ENCODE measurements at places on chromosomes 6 and 20. TPM values are rescaled to one million over a fixed set of nuclear protein-coding genes. Genes with fewer than 3 reads are reported as not detected.

GRCh38 chr6:112831022-112831421 is 483.9 kb downstream of the RFPL4B start:
- no peak for DNase-seq

DNA sequence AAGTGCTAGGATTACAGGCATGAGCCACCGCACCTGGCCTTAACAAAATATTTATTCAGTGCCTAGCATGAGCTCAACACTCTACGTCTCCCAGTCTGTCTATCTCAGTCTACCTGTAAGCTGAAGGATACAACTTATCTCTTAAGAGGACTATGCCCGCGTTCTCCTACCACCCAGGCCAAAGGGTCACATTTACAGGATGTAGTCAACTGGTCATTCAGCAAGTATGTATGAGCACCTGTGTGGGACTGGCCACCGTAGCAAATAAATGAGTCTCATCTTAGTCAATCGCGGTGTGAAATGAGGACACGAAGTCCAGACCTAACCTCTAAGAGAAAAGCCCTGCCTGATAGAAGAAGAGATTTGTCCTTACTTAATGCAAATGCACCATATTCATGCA is 49.9 kb downstream of the MUC22 start:
- no peak for DNase-seq

Gene ANGPT4
- total RNA-seq: 1.2 TPM

- no peak for DNase-seq
Measured at GRCh38 chr20:10643560-10643873, 30.3 kb downstream of the JAG1 start.

DNA sequence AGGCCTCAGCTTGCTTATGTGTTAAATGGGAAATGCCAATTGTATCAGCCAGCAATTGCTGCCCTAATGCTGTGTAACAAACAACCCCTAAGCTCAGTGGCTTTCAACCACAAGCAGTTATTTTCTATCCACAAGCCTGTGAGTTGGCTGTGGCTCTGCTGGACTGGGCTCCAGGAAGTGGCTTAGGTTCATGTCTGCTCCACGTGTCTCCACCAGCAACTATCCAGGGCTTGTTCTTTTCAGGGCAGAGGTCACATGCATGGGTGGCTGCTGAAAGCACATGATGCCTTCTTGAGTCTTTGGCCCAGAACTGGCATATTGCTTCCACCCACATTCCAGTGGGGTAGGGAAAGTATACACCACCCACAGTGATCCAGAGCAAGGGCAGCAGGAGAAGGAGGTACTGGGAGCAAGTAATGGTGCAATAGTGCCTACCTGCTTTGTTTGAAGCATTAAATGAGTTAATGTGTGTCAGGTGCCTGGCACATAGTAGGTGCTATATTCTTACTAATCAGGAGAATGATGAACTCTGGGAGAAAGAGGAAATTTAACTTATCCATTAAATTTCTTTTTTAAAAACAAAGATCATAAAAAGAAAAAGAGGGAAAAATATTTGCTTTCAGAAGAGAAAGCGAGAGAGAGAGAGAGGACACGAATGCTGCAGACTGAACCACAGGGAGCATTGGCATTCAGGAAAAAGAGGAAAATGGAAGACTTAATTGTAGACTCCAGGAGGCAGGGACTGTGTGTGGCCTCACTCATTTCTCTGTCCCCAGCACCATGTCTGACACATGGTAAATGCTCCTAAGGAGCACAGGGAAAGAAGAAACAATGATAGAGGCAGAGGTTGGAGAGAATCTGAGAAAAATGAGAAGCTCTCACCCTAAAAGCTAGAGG is 25.2 kb upstream of the RNF24 start:
- no peak for DNase-seq

GRCh38 chr20:31861135-31861384 is 9.3 kb downstream of the DUSP15 start:
- no peak for DNase-seq

DNA sequence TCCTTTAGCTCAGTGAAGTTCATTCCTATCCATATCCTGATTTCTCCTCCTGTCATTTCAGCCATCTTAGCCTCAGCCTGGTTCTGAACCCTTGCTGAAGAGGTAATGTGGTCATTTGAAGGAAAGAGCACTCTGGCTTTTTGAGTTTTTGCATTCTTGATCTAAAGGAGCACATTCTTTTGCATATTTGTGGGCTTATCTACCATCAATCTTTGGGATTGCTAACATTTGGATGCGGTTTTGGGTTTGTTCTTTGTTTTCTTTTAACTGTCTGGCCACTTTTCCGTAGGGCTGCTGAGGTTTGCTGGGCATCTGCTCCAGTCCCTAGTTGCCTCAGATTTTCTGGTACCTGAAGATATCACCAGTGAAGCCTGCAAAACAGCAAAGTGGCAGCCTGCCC is 238.3 kb downstream of the EPM2A start:
- no peak for DNase-seq

Gene PPDPF
- 609 TPM for total RNA-seq

Gene TTK
- total RNA-seq: 4.3 TPM

Gene BPIFB2
- not detected for total RNA-seq

Gene NTSR1
- 0.74 TPM for total RNA-seq

GRCh38 chr6:30396833-30397479 is 52.0 kb downstream of the RPP21 start:
- DNase-seq: peak; percentile 46

- no peak for DNase-seq
Measured at GRCh38 chr6:159875194-159875593, 15.6 kb upstream of the MAS1 start.

Gene CASS4
- 0.59 TPM for total RNA-seq

DNA sequence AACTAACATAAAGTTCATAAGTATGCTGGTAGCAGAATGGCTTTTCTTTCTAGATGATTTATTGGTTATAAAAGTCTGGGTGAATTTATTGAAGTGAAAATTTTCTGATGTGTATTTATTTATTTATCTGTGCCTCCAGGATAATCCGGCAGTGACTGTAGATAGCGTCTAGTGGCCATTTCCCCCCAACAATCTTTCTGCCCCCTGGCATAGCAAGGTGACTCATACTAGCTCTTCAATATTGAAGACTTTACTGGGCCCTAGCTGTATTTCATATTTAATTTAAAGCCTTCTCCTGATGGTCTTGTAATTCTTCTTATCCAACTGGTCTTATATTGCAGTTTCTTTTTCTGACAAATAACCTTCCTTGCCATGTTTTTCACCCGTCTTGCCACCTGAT is 154.1 kb upstream of the SGK1 start:
- no peak for DNase-seq

GRCh38 chr20:1281279-1282057 is 15.4 kb downstream of the SNPH start:
- no peak for DNase-seq

Gene ADTRP
- total RNA-seq: 0.74 TPM

Gene CPXM1
- 35.5 TPM for total RNA-seq

Gene NKAPL
- total RNA-seq: 0.14 TPM

Gene ACTL10
- 7.9 TPM for total RNA-seq

DNA sequence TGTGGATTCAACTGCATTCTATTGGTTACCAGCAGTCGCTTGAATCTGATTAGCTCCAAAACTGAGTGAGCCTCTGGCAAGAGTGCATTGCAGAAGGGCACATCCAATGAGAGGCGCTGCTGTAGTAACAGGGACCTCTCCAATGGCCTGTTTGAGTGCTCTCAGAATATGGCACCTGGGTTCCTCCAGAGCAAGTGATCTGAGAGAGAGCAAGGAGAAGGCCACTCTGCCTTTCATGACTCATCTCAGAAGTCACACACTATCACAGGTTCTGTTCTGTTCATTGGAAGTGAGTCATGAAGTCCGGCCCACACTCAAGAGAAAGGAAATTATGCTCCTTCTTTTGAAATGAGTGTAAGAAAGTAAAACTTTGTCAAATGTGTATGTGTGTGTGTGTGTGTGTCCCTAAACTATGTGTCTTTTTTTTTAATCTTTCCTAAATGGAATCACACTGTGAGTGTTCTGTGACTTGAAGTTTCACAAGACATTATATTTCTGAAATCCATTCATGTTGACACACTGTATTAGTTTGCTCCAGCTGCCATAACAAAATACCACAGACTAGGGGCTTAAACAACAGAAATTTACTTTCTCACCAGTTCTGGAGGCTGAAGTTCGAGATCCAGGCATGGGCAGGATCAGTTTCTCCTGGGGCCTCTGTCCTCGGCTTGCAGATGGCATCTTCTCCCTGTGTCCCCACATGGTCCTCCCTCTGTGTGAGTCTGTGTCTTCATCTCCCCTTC is 138.3 kb upstream of the CDYL start:
- DNase-seq: no peak

Gene FAM83B
- total RNA-seq: 4.0 TPM

Gene SCRT2
- total RNA-seq: not detected

DNA sequence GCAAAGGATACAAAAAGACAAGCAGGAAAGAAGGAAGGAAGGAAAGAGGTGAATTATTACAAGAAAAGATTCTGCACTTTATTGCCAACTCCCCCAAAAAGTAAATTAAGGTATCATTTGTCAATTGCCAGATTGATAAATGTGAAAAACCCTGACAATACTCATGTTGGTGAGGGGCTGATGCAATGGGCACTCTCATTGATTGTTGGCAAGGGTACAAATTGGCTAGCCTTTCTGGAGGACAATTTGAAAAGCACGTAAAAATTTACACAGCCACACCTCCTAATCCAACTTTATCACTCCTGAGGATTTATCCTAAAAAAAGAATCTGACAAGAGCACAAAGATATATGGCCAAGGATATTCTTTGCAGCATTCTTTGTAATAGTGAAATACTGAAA is 47.7 kb downstream of the SCML4 start:
- DNase-seq: no peak

DNA sequence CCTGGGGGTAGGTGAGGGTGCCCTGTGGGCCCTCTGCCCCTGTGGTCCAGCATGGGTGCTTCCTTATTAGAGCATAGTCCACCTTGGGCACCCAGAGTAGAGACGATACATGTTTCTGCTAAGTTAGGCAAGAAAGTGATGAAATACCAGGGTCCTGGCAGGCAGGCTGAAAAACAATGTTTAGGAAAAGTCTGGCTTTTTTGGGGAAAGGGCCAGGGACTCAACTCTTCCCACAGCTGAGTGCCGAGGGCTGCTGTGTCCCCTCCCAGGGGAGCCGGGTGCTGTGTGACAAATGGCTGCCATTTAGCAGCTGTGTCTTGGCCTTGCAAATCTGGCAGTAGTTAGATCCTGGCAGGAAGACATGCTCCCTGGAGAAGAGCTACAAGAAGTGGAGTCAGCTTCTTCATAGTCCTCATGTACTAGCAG is 61.5 kb downstream of the RREB1 start:
- DNase-seq: no peak

DNA sequence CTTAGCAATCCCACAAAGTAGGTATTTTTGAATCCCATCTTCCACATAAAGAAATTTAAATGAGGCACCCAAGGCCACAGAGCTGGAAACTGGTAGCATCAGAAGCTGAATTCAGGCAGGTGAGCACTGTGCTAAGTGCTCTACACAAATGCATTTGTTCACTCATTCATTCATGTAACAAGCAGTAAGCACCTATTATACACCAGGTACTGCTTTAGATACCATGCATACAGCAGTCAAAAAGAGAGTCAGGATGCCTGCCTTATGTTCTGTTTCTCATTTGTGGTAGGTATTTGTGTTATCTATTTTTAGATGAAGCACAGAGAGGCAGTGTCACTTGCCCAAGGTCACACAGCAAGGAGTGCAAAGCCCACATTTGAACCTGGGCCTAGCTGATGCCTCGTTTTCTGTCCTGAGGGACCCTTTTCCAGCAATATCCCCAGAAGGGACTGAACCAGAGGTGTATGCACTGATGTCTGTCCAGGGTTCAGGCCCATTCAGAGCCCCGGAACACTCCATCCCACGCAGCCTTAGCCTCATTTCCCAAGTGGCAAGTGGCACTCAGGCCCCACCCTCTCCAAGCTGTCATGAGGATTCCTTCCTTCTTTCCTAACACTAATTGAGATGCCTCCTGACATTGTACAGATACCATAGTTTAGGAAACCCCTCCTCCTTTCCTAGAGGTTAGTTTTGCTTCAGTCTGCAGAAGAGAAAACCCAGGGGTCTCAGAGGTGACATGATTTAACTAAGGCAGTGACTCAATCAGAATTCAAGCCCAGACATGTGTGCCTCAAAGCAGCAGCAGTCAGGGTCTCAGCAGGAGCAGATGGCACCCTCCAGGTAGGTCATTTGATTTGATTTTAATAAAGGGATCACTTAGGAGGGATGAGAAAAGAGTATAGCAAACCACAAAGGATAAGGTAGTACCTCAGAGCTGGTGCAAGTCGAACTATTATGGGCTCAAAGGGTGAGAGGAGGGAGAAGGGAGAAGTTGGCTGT is 61.2 kb upstream of the SIRPA start:
- DNase-seq: no peak

DNA sequence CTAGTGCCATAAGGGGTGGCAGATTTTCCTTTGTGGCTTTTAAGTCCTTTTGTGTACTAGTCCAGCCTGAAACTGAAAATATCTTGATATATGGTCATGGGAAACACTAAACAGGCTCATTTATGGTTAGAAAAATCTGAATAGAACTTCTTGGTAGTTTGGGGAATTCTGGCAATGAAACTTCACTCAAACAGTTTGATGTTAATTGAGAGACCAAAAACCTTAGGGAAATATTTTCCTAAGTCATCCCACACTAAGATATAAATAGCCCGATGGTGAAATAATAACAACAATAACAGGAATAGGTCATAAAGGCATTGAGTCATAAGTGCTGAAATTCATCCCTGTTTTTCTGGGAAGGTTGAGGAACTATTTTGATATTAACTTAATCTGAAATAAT is 146.2 kb upstream of the SMLR1 start:
- no peak for DNase-seq

GRCh38 chr6:35078226-35078850 is 62.8 kb downstream of the TCP11 start:
- no peak for DNase-seq
